Right lobe of liver (tissue), 6 donors: ENCODE measurements at places on chromosomes 12 and 14.

DNA sequence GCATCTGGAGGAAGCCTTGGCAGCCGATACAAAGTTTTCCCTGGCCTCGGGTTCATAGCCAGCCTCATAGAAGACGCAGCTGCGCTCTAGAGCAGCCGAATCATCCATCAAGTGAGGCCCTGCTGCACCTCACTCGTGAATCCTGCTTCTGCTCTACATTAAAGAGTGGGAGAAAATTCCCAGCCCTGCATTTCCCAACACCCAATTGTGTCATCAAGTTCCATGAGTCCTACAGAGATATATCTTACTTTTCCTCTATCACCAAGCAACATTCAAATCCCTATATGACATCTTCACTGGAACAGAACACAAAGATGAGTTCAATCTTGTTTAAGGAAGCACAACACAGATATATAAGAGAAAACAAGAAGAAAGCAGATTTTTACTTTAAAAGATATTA, 139.3 kb downstream of the TTC7B start:
- no peak for DNase-seq

- DNase-seq, result no peak
Measured at GRCh38 chr12:18139989-18140596, 50.1 kb upstream of the RERGL start.

DNA sequence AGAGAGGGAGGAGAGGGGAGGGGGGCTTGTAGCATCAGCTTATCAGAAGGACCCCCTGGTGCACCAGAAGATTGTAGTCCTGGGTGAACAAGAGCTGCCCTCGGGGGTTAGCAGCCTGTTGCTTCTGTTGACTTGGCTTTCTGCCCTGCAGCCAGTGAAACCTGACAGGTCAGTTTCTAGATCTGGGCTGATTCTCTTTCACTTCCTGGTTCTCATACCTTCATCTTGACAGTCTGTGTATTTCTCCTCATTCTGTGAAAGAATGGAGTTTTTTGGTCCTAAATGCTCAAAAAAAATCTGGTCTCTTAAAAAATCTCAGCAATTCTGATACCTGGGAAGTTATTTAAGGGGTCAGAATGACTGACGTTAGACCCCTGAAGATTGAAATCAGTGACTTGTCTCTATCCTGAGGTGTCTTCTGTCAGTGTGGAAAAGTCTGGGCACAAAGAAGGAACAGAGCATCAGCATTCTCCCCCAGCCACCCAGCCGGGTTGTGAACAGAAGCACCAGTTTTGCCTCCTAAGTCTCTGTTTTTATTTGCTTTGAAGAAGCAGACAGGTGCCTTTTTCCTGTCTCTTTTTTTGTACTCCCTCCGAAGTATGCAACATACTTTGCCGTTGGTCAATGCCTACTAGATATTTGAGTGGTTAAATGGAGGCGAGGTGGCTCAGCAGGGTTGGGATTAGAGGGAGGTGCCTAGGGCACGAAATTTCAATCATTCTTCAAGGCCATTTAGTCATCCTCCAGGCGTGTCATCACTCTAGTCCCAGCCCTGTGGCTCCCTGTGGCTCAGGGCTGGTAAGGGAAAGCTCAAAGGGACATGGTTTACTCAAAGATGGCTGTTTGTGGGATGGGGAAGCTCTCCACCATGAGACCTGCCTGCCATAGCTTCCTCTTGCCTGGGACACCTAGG, 24.0 kb downstream of the TTC9 start:
- DNase-seq, result peak; percentile 68

- DNase-seq, result peak; percentile 45
Measured at GRCh38 chr12:56206452-56207166, 15.1 kb downstream of the RNF41 start.

DNA sequence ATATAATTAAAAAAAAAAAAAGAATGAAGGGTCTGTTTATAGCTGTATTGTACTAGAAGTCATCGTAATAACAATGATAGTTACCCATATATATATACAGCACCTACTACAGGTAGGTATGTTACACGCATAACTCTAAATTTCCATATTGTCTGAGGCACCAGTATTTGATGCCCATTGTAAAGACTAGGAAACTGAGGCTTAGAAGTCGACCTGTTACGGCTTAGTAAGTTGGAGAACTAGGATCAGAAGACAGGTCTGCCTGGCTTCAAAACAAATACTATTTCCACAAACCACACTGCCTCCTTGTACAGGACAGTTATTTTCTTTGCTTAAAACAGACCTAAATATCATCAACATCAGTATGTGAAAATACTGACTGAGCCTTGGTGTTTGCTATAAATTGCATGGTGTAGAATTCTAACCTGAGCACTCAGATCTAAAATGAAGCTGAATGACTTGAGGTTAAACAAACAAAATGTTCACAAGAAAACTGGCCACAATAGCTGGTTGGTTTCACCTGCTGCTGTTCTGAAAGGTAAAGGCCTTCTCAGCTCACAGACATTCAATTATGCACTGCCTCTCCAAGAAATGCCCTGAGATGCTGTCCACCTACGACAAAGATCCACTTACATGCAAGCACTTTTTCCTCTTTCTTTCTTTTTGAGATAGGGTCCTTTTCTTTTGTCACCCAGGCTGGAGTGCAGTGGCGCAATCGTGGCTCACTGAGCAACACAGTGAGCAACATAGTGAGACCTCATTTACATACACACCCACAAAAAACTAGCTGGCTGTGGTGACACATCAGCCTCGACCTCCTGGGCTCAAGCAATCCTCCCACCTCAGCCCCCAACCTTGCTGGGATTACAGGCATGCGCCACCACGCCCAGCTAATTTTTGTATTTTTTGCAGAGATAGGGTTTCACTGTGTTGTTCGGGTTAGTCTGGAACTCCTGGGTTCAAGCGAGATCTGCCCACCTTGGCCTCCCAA, 35.7 kb downstream of the SSH1 start:
- no peak for DNase-seq

GRCh38 chr12:105745811-105746210, 392.9 kb downstream of the NUAK1 start:
- DNase-seq, result no peak

GRCh38 chr14:99612738-99613330, 8.8 kb upstream of the CCDC85C start:
- no peak for DNase-seq

- DNase-seq, result peak; percentile 64
Measured at GRCh38 chr12:12072064-12072760, 1.5 kb downstream of the BCL2L14 start.

DNA sequence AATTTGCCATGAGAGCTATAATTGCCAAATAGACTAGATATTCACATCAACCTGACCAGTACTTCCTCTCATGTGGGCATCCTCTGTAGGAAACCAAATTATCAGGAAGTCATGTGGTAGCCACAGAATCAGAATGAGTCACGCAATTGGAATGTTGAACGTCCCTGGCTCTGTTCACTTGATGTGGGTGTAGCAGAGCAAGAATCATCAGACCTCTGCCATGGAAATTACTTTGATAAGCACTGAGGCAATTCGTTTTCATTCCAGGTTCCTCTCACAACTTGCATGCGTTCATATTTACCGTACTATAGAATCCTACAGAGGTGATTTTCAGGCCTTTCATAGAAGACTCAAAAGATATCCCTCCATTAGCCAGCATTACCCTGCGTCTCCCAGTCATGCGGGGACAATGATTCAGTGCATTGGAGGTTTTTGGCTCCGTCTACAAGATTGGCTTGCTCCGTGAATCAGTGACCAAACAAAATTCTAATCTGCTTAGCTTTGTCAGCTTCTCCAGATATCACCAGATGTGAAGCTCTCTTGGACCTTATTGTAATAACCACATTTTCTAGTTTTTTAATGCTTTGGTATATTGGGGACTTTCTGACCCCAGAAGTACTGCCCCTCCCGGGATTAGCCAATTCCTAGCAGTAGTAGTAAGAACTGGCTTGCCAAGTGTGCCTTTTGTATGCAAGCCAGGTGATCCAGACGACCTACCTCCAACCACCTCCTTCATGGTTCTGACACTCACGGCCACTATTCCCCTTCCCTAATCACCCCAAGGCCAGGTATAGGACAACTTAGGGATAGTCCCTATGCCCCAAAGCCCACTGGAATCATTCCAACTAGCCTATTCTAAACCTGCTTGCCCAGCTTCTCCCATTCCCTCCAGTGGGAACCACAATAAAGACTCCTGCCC, 133.4 kb downstream of the KICS2 start:
- DNase-seq, result no peak

DNA sequence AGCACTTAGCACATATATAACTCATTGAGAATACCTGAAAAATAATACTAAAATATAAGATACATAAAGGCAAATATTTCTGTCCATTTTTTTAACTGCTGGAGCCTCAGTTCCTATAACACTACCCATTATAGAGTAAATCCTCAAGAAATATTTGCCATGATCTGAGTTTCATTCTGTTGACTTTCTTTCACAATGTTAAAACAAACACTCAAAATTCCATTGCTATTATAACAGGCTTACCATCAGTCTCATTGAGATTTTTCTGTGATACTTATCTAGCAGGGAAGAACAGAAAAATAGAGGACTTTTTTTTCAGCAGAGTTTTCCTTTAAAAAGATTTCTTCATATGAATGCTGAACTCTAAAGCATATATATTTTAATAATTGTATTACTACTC, 24.5 kb downstream of the LMO3 start:
- DNase-seq, result no peak

DNA sequence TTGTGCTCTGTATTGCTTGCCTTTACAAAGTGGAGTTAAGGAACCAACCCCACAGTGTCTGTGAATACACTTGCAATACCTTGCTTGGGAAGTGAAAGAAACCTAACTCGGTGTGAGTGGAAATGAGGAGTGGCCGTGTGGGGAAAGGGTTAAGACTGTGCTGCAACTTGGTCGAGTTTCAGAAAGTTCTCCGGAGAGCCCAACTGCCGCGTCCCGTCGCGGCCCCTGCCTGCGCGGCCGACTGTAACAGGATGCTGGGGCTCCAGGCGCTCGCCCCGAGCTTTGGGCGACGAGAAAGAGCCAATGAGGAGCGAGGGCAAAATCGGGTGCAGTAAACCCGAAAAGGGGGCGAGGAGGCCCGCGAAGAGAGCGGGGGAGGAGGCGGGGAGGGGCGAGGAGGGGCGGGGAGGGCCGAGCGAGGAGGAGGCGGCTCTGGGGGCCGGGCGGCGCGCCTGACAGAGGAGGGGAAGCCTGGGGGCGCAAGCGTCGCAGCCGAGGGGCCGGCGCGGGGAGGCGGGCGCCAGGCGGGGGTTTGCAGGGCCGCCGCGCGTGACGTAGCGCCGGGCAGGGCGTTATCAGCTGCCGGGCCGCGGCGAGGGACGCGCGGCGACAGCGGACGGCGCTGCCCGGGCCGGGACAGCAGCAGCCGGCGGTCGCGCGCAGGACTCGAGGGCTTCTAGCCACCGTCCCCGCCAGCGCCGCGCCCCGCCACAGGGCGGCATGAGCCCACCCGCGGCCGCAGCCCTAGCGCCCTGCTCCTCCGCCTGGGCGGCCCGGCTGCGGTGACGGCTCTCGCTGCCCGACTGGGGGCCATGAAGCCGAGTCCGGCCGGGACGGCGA, at the start of gene DACT1:
Gene DACT1, plus strand, starts transcription at position 572 of the 840 bp plus-strand sequence. Its CDS starts 241 bp downstream, at position 813.
- peak; percentile 75 for DNase-seq

GRCh38 chr12:57762463-57762862, 4.4 kb downstream of the CYP27B1 start:
- no peak for DNase-seq

DNA sequence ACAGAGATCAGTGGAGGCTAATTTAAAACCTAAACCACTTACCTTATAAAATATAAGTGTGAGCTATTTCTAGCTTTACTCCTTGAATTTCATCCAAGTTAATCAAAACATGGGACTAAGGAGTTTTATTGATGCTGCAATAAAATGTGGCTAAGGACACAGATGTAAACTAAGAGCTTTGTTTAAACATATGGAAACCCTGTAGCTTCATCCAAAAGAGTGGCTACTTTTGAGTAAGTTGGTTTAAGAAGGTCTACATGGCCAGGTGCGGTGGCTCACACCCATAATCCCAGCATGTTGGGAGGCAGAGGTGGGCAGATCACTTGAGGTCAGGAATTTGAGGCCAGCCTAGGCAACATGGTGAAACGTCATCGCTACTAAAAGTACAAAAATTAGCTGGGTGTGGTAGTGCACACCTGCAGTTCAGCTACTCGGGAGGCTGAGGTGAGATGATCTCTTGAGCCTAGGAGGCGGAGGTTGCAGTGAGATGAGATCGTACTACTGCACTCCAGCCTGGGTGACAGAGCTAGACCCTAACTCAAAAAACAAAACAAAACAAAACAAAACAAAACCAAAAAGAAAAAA, 40.4 kb downstream of the TCHP start:
- DNase-seq, result no peak

- DNase-seq, result no peak
Measured at GRCh38 chr12:79766705-79767464, 76.1 kb upstream of the PAWR start.

DNA sequence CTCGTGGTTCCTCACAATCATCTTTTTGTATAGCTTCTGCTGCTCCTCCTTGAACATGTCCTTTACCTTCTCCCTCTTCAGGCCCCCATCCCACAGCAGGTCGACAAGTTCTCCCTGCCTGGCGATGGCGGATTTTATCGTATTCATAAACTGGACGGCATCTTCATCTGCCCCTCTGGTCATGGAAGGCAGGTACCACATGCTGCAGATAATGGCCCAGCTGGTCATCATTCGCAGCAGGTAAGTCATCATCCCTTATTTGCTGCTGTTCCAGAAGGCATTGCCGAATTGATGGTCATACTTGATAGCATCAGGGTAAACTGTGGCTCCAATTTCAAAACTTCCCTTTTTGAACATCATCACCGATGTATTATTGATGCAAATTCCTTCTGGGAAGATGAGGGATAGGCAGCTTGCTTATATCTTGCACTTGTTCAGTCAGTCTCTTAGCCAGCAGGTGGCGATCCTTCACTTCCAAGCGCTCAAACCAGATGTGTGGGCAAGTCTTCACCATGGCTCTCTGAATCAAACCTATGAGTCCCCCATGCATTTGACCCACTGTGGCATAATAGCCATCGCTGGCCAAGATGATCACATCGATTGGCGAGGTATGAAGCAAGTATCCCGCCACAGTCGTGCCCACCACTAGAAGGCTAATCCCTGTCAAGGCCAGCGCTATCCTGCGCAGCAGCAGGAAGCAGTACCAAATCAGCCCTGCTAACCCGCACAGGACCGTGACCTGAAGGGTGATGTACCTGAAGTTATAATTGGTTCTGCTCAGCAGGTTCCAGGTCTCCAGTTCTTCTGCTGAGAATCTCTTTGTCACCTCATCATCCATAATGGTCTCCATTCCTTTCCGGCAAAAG, 381.5 kb upstream of the STXBP6 start:
- peak; percentile 56 for DNase-seq
